Thyroid gland (tissue), 4 donors: ENCODE measurements at places on chromosomes 3 and 15. TPM values are rescaled to one million over a fixed set of nuclear protein-coding genes. Genes with fewer than 3 reads are reported as not detected.
A peak's percentile ranks its signal among the peaks of the same experiment; 100 is the strongest.

DNA sequence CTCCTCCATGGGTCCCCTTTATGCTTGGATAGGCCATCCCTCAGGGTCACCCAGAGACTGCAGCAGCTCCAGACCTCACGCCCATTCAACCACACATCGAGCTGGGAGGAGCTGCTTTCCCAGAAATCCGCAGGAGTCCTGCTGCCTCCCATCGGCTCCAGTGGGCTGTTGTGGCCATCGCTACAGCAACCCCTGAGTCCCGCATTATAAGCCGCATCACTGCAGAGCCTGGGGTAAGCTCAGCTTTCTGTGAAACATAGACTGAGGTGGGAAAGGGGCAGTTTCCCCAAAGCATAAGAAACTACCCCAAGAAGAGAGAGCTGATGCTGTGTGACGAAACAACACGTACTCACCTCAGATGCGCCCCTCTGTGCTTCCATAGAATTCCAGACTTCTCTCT lies 35.7 kb downstream of the MRPL46 start:
- no peak for DNase-seq

GRCh38 chr3:193620650-193621049 lies 27.6 kb downstream of the OPA1 start:
- no peak for DNase-seq

DNA sequence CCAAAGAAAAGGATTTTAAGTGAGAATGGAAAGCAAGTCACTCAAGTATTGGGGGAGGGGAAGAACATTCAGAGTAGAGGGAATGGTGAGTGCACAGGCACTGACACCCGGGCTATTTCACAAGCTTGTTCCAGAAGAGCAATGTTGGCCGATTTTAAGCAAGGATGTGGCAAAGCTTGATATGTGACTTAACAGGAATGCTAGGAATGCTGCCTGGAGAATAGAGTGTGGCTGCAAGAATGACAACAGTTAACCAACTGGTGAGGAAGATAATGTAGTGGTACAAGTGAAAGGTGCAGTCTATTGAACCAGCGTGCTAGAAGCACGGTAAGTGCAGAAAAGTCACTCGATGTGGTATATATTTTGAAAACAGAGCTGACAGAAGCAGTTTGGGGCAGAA lies 6.2 kb upstream of the CCDC80 start:
- peak; percentile 75 for DNase-seq

The GOLGA8G gene
- total RNA-seq: not detected
